ENCODE measurements at places on chromosomes 3 and 15.

DNA sequence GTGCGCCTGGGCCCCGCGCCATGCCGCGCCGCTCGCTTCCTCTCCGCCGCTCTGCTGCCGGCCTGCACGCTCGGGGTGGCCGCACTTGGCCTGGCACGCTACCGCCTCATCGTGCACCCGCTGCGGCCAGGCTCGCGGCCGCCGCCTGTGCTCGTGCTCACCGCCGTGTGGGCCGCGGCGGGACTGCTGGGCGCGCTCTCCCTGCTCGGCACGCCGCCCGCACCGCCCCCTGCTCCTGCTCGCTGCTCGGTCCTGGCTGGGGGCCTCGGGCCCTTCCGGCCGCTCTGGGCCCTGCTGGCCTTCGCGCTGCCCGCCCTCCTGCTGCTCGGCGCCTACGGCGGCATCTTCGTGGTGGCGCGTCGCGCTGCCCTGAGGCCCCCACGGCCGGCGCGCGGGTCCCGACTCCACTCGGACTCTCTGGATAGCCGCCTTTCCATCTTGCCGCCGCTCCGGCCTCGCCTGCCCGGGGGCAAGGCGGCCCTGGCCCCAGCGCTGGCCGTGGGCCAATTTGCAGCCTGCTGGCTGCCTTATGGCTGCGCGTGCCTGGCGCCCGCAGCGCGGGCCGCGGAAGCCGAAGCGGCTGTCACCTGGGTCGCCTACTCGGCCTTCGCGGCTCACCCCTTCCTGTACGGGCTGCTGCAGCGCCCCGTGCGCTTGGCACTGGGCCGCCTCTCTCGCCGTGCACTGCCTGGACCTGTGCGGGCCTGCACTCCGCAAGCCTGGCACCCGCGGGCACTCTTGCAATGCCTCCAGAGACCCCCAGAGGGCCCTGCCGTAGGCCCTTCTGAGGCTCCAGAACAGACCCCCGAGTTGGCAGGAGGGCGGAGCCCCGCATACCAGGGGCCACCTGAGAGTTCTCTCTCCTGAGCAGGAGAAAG is 951 bp downstream of the GPR62 start:
- peak; percentile 64 for DNase-seq

DNA sequence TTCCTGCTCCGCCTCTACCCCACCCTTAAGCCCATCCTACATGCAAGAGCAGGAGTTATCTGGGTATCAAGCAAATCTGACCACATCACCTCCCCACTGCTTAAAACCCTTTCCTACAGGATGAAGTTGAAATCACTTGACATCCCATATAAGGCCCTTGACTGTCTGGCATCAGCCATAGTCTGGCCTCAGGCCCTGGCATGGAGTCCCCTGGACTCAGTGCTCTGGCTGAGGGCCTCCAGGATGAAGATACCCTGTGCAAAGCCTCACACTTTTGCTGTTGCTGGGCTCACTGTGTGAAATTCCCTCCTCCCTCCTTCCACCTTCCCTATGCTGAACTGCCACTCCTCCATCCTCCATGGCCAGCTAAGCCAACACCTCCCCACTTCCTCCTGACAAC is 65.2 kb upstream of the GLCE start:
- no peak for DNase-seq

- DNase-seq, result no peak
Observed at GRCh38 chr3:24373198-24373959, 121.3 kb downstream of the THRB start.

DNA sequence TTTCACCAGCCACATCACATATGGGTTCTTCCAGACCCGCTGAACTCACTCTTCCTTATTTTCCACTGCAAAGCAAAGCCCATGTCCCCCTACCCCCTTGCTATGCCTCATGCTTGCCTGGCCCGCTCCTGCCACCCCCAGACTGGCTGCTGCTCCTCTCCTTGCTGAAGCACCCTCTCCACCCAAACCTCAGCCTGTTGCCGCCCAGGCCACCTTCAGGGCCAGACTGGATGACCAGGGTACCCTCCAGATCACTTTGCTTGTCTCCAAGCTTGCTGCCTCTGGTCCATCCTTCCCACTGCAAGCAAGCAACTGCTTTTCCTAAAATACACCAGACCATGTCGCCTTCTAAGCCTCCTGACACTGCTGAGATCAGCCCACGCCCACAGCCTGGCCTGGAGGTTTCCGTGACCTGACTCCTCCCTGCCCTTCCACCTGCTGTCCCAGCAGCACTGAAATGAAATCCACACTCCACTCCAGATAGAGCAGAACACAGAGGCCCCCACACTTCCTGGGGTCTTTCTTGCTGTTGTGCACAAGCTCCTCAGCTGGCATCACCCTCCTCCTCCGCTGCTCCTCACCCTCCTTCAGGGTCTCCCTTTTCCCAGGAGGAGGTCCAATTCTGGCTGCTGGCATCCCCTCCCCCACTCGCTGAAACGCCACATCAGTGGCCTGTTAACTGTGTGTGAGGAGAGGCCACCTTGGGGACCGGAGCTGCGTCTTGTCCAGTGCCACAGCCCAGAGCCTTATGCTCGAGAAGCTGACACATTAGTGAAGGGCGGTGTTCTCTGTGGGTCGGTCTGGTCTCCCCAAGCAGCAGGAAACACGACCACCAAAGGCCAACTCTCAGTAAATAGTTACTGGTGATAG is 99.1 kb downstream of the ADCY5 start:
- DNase-seq, result no peak

- DNase-seq, result no peak
Observed at GRCh38 chr15:63501256-63502089, 2.9 kb upstream of the USP3 start.

All from NCI-H2171 (cell line).